ENCODE measurements at places on chromosomes 11 and 22.

DNA sequence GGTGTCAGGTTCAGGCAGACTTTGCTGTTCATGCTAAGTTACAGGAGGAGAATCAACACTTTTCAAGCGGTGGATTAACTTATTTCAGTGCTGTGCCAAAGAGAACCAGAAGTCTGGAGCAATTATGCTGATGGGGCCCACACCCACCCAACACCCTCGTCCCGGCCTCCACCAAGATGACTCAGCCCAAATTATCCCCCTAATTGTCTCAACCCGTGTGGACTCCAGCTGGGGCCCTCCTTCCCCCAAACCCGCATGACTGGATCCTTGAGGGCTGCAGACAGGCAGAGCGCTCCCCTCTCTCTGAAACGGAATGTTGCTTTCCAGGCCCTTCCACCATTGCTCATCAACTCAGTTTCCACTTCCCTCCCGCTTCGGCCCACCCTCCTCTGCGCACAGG, 34.6 kb upstream of the MN1 start:
- no peak for DNase-seq

DNA sequence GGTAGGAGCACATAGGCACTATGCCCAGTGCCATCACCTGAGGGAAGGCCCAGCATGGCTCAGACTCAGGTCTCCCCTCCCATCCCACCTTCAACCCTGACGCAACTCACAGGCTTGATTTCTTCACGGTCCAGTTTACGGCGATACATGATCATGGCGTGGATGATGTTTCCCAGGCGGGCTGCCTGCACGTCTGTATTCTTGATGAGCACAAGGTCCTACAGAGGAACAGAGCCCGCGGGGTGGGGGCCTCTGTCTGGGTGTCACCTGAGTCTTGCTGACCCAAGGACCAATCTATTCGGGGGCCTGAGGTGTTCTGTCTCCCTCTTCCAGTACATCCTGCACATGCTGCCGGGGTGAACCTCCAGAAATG, 3.9 kb downstream of the CPT1B start:
- DNase-seq: no peak

- no peak for DNase-seq
These were observed 17.1 kb downstream of the MPEG1 start for GRCh38 chr11:59195586-59195985.

DNA sequence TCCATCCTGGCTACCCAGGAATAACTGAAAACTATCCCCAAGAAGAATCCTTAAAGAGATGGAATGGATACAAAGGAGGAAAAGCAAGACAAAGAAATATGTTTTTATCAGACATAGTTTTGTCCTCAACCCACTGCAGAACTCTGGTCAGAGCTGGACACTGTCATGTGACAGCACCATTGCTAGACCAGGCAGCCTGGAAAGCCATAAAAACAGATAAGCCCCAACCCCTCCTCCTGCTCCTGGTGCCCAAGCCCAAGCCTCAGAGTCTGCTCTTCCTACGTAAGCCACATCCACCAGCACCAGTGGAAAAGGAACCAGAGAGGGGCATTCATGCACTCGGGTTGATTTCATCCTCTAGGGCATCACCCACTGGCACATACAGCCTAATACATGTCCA, 116.9 kb downstream of the TRIM29 start:
- no peak for DNase-seq

DNA sequence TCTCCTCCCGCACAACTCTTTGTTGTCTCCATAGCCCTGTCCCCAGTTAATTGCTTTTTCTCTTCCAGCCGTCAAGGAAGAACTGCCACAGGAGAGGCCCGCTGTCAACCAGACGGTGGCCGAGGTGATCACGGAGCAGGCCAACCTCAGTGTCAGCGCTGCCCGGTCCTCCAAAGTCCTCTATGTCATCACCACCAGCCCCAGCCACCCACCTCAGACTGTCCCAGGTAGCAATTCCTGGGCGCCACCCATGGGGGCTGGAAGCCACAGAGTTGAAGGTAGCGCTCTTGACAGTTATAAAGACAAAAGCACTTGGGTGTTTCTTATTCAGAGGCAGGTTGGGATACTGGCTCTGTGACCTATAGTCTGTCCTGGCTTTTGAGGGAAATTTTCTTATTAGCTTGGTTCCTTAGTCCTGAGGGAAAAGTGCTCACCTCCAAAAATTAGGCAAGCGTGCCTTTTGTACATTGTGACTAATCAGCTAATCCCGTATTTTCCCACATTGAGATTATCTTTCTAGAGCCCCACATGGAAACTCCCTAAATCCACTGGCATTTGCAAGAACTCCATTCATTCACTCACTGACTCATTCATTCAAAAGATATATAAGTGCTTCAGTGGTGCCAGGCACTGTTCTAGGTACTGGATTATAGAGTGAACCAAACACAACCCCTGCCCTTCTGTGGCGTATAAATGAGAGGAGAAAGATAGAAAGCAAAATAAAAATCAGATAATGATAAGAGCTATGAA, 65.9 kb downstream of the KREMEN1 start:
- DNase-seq: no peak

GRCh38 chr11:13251966-13252365, 25.6 kb upstream of the BMAL1 start:
- no peak for DNase-seq

DNA sequence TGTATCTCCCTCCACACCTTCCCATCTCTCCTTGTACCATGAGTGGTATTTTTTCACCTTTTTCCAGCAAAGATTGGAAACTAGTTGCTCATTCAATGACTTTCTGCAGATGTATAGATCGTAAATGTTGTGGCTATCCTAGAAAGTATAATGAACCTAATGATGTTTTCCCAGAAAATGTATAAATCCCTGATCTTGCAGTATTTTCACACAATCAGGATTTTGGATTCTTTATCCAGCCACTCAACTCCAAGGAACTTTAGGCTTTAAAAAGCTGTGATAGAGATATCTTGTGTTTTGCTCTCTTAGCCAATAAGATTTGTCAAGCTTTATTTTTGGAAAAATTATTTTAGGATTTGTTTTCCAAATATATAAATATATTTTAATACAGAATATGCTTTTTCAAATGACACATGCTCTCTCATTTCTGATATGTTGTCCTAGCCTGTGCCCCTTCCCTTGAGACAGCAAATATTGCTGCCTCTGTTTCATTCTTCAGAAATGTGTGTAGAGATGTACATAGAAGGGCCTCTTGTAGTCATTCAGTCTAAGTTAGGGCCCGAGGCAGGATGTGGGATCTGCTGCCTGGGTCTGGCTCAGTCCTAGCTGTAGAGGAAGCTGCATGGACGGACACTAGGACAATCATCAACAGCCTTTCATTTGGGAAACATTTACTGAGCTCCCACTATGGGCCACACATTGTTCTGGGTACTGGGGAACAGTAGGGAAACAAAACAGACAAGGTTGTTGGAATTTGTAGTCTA, 62.4 kb downstream of the NAV2 start:
- DNase-seq: no peak

DNA sequence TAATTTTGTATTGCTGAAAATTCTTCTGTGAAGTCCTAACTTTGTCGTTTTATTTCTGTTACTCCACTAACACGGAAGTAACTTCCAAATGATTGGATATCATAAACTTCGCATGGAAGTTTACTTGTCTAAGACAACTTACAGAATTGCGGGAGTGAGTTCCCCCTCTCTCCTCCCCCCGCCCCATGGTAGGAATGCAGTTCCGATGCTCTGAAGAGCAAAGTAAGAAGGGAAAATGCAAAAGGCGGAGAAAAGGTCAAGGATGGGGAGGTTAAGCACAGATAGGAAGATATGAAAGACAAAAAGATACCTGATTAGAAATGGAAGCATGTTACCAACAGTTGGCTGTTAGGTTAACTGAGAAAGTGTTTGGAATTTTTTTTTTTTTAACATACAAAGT, 1.3 kb downstream of the EIF3M start:
- no peak for DNase-seq

DNA sequence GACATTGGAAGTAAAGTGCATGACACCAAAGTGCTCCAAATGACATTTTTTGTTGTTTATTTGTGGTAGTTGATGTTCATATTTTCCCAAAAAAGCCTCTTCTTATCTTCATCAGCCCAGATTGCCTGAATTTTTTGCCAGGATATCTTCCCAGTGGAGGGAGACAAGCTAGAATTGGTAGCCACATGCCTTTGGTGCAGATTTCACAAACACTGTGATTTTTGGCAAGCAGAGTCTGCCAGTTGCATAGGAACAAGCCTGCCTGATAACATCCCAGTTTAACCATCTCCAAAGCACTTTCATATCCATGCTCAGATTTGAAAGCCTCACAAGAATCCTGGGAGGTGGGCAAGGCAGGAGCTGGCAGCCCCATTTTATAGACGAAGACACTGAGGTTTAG, 102.3 kb upstream of the SYT13 start:
- DNase-seq: no peak
